Naive B cell (primary cell): ENCODE measurements at places on chromosomes 2 and 18. TPM values are rescaled to one million over a fixed set of nuclear protein-coding genes. Genes with fewer than 3 reads are reported as not detected.
A peak's percentile ranks its signal among the peaks of the same experiment; 100 is the strongest.

DNA sequence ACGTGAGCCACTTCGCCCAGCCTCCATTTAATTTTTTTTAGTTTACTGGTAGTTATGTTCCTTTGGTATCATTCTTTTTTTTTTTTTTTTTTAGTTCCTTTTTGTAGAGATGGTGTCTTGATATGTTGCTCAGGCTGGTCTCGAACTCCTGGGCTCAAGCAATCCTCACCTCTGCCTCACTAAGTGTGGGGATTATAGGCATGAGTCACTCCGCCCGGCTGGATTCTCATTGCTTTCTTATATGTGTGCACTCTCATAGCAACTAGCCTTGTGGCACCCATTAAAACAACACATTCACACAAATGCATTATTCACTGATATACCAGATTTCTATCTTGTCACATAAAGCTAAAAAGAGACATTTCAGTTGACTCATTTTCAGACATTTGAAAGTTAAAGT lies 4.2 kb downstream of the TTC27 start:
- peaks cover 28% of the 10 kb centered on the region for H3K4me1 ChIP-seq
- H3K27ac ChIP-seq, result no peak overlapping the region
- no peaks in the 10 kb centered on the region for H3K27me3 ChIP-seq
- no peak for DNase-seq

DNA sequence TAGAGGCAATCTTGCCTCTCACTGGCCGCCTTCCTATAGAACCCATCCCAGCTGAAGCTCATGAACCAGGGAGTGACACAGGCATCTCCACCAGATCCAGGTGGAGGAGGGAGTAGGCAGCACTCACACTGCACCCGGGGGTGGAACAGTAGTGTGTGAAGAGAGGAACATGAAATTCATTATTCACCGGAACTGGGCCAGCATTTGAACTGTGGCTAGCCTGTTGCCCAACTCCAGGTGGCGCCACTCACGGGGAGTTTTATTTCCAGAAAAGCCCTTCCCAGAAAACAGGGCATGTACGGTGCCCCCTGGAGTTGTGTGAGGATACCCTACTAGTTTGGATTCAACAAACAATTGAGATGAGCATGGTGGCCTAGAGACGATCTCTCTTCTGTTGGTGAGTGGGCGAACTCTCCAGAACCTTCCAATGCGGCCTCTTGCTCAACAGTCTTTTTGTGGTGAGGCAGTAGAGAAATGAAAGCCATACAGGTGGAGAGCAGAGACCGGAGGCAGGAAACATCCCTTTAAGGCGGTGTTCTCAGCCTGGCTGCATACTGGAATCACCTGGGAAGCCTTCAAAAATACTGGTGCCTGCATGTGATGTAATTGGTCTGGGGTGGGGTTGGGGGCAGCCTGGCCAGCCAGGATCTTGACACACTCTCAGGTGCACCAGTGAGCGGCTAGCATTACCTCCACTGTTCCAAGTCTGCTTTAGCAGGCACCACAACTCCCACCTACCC lies 73.5 kb upstream of the NEDD4L start:
- DNase-seq, result no peak
- H3K4me3 ChIP-seq, result no peak overlapping the region
- H3K27me3 ChIP-seq, result peaks cover 21% of the 10 kb centered on the region
- no peak overlapping the region for H3K27ac ChIP-seq
- H3K4me1 ChIP-seq, result peaks cover 6% of the 10 kb centered on the region

DNA sequence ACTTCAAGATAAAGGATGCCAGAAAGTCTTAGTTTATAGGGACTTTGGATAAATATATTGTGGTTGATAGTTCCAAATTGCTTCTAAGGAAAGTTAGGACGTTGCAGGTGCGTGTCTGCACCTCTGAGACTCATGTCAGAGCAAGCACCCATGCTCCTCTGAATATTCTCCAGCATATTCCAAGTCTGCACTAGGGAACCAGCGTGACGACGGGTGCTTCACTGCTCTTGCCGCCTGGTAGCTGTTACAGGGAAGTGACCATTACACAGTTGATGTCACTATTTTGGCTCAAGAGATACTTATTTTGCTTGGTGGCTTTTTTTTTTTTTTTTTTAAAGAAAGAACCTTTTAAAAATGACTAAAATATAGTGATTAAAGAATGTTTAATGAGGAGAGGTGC lies 35.6 kb downstream of the GATA6 start:
- no peak overlapping the region for H3K4me3 ChIP-seq
- H3K4me1 ChIP-seq, result no peaks in the 10 kb centered on the region
- H3K36me3 ChIP-seq, result peaks cover 6% of the 10 kb centered on the region
- DNase-seq, result no peak

DNA sequence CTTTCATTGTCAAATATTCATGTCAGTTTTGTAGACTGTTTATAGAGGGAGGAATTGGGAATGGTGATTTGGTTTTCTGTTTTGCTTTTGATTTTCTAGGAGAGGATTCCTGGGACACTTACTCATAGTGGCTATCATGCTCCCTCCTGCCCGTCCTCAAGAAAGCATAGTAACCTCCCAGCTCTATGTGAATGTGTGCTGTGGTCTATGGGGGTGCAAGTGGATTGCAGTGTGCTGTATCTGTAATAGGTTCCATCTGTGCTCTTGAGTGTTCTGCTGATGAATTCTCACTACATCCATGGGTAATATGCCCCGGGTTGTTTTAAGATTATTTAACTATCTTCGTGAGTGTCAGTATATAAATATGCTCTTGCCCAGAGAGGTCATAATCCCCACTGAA lies 811.3 kb downstream of the CNTNAP5 start:
- H3K4me1 ChIP-seq, result no peaks in the 10 kb centered on the region
- no peaks in the 10 kb centered on the region for H3K36me3 ChIP-seq
- H3K27me3 ChIP-seq, result no peaks in the 10 kb centered on the region
- DNase-seq, result no peak
- H3K27ac ChIP-seq, result no peak overlapping the region

GRCh38 chr18:10894501-10894900 lies 254.9 kb downstream of the PIEZO2 start:
- H3K27me3 ChIP-seq, result peaks cover 18% of the 10 kb centered on the region
- H3K4me1 ChIP-seq, result no peaks in the 10 kb centered on the region
- no peak overlapping the region for H3K27ac ChIP-seq
- H3K4me3 ChIP-seq, result no peak overlapping the region
- DNase-seq, result no peak

DNA sequence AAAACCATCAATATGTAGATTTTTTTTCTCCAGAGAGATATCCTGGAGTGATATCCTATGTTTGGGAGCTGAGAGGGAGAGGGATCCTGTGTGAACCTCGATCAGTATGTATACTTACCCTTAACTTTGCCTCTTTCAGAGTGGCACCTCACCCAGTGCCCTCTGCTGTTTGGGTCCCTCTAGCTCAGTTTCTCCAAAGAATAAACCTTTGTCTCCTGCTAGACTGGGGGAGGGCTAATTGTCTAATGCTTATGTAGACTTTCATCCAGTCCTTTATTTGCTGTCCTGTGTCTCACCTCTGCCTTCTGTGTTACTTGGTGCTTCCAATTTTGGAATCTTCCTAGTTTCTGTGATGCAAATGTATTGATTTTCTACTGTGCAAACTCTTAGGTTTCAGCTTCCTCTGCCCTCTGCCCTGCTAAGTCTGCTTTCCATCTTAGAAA lies 48.4 kb downstream of the MTX2 start:
- DNase-seq, result no peak
- H3K27ac ChIP-seq, result no peak overlapping the region
- H3K36me3 ChIP-seq, result peaks cover 25% of the 10 kb centered on the region
- no peaks in the 10 kb centered on the region for H3K27me3 ChIP-seq
- H3K4me3 ChIP-seq, result no peak overlapping the region

DNA sequence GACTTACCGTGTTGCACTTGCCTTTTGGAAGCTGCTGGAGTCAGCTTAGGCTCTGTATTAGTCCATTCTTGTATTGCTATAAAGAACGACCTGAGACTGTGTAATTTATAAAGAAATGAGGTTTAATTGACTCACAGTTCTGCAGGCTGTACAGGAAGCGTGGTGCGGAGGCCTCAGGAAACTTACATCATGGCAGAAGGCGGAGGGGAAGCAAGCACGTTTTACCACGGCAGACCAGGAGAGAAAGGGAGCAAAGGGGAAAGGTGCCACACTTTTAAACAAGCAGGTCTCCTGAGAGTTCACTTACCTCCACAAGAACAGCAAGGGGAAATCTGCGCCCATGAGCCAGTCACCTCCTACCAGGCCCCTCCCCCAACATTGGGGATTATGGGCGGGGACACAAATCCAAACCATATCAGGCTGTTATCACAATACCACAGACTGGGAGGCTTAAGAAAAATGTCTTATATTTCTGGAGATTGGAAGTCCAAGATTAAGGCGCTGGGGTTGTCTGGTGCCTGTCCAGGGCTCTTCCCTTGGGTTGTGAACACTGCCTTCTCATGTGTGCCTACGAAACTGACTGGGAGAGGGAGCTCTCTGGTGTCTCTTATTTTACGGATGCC lies 3.6 kb upstream of the D2HGDH start:
- H3K4me3 ChIP-seq, result peak overlapping the region; percentile 47
- DNase-seq, result no peak
- no peaks in the 10 kb centered on the region for H3K27me3 ChIP-seq
- H3K27ac ChIP-seq, result peak overlapping the region; percentile 19
- H3K36me3 ChIP-seq, result no peaks in the 10 kb centered on the region
- no peaks in the 10 kb centered on the region for H3K4me1 ChIP-seq

OR6B2 gene
- polyA plus RNA-seq, result not detected
